ENCODE measurements at places on chromosomes 1 and 21.

- DNase-seq: no peak
Observed at GRCh38 chr1:193539731-193540459, 353.5 kb upstream of the B3GALT2 start.

GRCh38 chr1:204207136-204207616 lies 6.6 kb downstream of the GOLT1A start:
- DNase-seq: peak; percentile 81

- DNase-seq: no peak
Observed at GRCh38 chr1:208234721-208235120, 9.5 kb downstream of the PLXNA2 start.

DNA sequence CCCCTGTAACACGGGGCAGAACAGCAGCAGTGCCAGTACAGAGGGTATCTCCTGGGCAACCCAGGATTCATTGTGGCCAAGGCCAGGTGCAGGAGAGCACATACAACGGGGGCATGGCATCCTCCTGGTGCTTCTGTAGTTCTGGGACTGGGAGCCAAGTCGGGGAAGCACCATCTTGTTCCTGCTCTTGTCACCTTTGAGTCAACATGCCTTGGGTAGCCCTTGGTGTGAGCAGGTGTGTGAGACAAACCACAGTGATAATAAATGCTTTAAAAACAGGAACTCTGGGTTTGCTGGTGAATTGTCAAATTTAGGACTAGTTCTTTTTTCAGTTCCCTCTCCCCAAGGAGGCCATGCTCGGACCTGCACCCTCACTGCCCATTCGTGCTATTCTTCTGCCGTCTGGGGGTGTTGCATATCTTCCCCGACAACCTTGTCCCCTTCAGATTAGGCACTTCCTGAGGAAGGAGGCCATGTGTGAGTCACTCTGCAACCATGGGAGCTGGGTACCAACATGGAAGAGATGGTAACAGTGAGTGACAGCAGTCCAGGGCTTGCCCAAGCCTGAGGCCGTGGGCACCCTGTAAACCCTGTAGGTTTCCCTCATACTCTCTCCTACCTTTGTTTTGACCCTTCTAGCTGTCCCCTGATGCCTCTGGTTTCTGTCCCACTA lies 150.2 kb downstream of the GRIK3 start:
- DNase-seq: no peak

DNA sequence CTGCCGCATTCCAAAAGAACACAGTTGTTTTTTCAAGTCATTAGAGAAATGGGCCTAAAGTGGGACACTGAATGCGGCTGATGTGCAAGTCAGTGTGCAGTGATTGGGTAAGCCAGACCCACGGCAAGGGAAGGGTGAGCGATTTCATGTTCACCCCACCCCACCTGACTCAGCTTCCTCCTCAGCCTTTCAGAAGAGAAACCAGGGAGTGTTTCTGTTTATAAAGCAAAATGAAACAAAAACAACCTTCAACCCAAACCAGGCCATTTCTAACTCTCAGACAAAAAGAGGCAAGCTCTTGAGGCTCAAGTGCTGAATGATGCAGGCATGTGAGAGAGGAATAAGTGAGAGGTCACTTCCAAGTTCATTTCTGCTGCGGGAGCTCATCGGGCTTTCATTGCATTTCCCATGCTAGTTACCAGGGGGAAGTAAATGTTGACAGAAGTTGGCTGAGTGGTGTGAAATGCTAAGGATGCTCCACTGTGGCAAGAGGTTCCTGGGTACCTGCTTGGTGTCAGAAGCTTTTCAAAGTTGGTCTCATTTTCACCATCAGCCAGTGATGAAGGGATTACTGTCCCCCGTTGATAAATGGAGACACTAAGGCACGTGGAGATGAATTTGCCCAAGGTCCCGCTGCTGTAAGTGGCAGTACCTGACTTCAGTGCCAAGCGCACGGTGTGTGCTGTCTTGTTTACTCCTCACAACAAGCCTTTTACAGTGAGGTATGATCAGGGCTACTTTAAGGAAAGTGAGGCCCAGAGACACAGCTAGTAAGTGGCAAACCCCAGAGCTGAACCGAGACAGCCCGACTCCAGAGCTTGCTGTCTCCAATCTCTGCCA lies 29.1 kb downstream of the STPG1 start:
- peak; percentile 45 for DNase-seq

- DNase-seq: no peak
Observed at GRCh38 chr1:99680270-99680669, 34.4 kb downstream of the PALMD start.

DNA sequence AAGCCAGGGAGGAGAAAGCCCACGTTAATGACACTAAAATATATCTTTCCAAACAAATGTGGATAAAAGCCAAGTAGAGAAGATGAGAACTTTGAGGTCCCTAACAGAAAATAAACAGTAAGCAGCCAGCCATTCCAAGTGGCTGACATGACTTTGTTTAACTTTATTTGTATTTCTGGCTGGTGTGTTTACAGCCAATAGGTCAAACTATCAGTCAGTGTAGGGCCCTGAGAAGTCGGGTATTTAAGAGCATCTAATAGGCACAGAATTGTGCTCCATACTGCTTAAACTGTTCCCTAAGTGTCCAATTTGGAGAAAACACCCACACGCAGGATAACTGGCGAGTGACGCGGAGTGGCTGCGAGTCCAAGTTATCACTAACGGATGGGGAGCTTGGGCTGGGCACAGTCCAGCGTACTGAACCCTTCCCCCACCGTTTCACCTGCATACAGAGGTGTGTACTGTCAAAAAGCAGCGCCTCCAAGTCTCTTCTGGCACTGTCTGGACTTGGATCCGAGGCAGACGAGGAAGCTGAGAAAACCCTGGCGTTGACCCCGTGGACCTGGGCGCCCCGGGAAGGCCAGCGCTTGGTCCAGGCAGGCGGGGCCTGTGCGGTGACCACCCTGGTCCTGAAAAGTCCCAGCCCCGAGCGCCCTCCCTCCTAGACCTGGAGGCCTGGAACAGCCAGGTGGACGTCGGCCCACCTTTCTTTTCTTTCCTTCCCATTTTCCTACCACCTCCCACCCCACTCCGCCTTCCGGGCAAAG lies 662 bp upstream of the LGALS8 start:
- DNase-seq: no peak

DNA sequence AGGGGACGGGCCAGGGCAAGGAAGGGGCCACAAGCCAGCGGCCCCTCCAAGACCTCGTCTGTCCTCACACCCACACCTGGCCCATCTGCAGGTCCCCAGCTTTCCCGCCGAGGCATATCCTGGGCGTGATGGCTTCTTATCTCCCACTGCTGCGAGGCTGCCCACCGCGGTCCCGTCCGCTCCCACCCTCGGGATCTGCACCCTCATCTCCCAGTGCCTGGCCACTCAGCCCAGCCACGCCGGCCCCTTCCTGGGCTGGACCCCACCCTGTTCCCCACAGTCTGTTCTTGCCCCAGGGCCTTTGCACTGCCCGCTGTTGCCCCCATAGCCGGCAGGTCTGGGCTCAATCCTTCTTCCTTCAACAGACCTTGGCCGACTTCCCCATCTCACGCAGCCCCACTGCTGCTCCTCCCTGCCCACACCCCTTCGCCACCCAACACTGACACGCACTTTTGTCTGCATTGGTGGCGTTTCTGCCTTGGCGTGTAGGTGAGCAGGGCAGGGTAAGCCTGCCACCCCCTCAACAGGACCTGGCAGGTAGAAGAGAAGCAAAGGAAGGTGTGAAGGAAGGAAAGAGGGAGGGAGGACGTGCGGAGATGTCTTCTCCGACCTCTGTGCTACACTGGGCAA lies 4.4 kb upstream of the TTC34 start:
- DNase-seq: no peak

DNA sequence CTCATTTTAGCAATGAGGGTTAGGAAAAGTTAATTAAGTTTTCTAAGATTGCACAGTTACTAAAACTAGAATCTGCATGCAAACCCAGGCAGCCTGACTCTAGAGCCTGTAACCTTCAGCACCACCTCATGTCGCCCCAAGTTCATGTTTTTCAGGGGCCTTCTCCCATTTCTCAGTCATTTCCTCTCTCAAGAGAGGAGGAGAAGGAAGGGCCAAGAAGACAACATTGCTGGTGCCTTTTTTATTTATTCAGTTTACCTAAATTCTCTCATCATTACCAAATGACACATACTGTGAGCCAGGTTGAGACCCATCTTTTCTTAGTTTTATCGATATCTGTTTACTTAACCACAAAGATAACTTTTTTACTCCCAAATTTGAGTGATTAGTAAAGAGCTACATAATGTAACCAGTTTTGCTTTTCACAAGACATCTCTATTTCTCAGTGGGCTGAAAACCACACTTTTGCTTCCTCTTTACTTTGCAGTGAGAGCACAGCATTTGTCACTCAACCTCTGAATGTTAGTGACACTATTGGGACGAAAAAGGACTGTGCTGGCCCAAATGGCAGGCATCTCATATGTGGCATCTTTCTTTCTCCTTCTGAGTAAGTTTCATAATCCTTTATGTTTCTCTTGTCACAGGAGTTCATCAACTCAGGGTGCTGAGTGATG lies at the start of gene CD101:
Gene CD101 (plus strand): TSS at position 507 of the 674 bp plus-strand sequence. CDS start 58 bp downstream, at position 565.
- no peak for DNase-seq

DNA sequence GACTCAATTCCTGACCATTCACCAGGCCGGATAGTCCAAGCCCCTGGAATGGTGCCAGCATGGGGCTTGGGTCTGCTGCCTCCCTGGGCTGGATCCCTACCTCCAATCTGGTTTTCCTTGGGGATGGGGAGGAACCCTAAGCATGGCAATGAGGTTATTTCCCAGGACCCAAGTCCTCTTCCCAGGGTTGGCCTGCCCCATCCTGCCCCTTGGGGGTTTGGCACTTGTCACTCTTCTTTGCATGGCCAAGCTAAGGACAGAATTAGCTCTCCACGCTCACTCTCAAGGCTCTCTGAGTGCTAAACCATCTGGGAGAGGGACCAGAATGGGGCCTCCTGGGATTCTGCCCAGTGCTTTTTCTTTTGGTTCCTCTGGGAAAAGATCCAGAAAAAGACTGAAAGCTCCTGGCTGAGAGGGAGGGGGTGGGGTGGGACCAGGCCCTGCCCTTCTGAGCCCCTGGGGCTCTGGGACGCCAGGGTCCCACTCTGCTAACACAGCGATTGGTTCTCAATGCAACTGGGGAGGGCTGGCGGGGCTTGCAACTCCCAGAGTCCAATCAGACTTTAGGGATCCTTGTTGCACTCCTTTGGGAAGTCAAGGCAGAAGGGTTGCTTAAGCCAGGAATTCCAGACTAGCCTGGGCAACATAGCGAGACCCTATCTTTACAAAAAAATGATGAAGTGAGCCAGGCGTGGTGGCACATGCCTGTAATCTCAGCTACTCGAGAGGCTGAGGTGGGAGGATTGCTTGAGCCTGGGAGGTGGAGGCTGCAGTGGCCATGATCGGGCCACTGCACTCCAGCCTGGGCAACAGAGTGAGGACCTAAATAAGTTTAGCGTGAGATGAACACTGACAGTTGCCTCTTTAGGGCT lies 52.7 kb downstream of the DHRS3 start:
- DNase-seq: no peak

DNA sequence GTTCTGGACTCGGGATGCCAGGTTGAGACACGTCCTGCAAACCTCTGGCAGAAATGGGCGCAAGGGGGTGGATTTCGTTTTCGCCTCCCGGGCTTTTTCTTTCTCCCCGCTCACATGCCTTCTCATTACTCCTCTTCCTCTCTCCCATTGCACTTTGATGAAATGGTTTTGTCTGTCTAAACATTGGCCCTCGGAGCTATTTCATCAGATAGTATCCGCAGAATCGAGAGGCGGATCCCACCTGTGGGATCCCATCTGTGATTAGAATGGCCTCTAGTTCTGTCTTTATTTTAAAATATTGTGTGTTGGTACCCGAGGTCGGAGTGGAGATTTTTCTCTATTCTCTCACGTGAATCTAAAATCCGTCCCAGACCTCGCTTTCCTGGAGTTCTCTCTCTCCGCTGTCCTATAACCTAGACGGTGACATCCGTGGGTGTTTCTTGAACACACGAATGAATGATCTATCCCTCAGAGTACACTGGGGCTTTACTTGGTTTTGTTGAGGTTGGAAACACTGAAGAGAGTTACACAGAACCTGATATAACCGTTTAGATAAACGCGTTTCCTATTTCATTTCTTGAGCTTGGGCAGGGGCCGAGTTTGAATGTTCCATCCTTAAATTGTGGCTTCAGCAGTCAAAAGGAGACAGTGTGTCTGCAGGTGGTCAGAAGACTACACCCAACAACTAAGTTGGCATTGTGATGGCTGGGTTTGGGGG lies 2.0 kb downstream of the EDARADD start:
- DNase-seq: no peak

- no peak for DNase-seq
Observed at GRCh38 chr21:42316891-42317290, 1.7 kb upstream of the TFF3 start.

DNA sequence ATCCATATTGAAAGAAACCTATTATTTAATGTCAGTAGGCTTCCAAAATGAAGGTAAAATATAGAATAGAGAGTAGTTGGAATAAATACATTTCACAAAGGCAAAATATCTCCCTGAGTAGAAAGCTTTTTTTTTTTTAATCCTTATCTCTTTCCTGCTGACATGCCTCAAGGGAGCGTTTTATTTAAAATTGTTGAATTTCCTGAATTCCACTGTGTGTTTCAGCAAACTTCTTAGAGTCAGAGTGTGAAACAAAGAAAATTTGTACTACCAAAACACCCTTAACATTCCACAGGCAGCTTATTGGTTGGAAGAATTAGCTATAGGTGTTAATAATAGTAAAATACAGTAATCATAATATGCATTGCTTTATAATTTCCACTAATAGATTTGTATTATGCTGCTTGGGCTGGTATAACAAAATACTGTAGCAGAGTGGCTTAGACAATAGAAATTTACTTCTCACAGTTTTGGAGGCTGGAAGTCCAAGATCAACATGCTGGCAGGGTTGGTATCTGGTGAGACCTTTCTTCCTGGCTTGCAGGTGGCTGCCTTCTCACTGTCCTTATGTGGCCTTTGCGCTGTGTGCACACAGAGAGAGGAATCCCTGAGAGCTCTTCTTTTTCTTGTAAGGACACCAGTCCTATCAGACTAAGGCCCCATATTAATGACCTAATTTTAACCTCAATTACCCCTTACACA lies 468.4 kb upstream of the C1orf87 start:
- no peak for DNase-seq
